ELR (cell line): ENCODE measurements at places on chromosomes 4 and X.

GRCh38 chrX:74509989-74510388 is 88.7 kb downstream of the SLC16A2 start:
- no peak for DNase-seq

GRCh38 chr4:163343604-163344146 is at the start of gene NPY5R:
Gene NPY5R (plus strand): TSS chr4:163343892. CDS start chr4:163350274, 6,382 bp downstream.
- no peak for DNase-seq

DNA sequence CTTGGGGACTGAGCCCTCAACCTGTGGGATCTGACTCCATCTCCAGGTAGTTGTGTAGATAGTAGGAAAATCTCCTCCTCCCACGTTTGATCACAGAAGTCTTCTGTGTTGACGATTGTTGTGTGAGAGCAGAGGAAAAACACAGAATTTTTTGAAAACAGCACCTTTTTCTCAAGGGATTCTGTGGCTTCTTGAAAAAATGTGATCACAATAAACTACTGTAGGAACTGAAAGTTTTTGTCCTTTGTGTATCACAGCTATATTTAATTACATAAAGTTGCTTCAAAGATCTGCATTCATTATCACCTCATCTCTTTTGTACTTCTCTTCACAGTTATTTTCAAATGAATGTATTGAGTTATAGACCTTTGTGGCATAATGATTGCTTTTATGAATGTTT is 85.1 kb downstream of the AFF1 start:
- DNase-seq, result no peak

- no peak for DNase-seq
Measured at GRCh38 chrX:13478740-13479451, 90.5 kb upstream of the EGFL6 start.

GRCh38 chrX:9878146-9878820 is 88.9 kb upstream of the CLDN34 start:
- DNase-seq, result peak; percentile 24

DNA sequence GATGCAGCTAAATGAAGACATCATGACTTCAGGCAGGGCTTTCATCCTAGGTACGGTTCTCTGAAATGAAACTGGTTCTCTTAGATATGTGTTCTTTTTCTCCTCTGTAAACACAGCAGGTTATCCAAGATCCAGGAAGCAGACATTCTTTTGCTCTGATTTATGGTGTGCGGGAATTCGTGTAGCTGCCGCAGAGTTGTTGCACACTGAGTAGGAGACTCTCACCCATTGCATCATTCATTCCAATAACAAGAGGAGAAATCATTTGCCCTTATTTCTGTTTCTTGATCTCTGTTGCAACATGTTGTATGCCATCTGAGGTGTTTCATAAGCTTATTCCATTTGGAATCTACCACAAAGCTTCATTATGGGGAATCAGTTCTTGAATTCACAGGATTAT is 133.6 kb upstream of the VCX2 start:
- no peak for DNase-seq

DNA sequence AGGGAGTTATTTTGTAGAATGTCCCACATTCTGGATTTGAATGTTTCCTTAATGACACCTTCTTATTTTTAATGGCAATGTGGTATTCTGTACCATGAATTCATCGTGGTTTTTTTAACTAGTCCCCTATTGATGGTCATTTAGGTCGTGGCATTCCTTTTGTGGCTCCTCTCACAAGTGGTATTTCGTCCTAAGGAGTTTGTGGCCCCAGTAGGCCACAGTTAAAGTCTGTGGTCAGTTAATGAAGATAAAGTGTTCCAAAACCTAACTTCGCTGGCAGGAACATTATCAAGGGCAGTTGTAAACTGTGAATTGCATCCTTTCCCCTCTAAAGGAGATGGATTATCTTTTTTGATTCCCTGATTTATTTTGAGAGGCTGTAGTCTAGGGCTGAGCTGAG is 133.2 kb downstream of the TMEM164 start:
- no peak for DNase-seq

DNA sequence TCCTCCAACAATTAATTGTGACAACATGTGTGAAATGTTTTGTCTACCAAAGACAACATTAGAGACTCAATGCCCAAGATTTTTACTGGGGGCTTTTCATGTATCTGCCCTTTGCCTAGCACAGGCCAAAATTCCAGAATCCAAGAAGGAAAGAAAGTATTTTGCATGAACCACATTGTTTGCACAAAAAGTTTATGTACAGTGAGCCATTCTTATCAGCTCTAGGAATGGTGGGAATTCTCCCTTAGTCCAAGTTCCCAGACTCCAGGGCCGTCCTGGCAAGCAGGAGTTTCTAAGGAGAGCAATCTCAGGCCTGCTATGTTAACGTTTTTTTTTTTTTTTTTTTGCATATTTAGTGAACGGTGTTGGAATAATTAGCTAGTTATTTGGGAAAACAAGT is 21.6 kb downstream of the GPRASP1 start:
- DNase-seq, result no peak

- no peak for DNase-seq
Measured at GRCh38 chr4:8141935-8142334, 16.7 kb downstream of the ABLIM2 start.

- peak; percentile 5 for DNase-seq
Measured at GRCh38 chr4:40040908-40041307, 15.7 kb upstream of the N4BP2 start.

DNA sequence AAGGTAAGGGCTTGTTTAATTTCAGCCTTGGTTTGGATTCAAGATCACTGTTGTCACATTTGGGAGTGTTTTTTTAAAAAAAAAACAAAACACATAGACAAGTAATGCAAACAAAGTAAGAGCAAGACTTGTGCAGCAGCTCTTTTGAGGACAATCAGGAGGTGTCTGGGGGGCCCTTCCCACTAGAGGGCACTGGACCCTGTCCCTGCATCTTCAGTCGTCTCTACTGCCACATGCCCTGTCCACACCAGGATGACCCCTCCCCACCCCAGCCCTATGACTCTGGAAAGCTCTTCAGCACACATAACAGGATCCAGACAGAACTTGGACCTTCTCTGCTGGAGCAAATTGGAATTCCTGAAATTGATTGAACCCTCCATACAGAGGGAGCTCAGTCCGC is 71.0 kb downstream of the USP46 start:
- peak; percentile 36 for DNase-seq

DNA sequence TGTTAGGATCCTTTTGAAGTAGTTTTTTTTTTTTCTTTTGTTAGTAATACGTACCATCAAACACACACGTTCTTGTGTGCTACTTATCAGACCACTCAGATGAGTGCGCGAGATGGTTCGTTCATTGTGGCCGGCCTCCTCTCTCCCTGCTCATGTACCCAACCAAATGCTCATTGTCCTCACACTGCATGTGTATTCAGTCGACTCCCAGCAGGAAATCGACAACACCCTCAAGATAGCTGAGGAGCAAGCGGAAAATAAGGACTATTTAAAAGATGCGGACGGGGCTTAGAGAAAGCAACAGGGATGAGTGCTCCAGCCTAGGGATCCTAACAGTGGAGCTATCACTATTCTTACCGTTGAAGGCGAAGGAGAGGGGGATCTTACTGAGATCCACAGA is 72.9 kb upstream of the GUCY1A1 start:
- no peak for DNase-seq

GRCh38 chr4:129138810-129139496 is 43.0 kb downstream of the C4orf33 start:
- peak; percentile 4 for DNase-seq

- peak; percentile 67 for DNase-seq
Measured at GRCh38 chr4:23956601-23957364, 66.9 kb upstream of the PPARGC1A start.

DNA sequence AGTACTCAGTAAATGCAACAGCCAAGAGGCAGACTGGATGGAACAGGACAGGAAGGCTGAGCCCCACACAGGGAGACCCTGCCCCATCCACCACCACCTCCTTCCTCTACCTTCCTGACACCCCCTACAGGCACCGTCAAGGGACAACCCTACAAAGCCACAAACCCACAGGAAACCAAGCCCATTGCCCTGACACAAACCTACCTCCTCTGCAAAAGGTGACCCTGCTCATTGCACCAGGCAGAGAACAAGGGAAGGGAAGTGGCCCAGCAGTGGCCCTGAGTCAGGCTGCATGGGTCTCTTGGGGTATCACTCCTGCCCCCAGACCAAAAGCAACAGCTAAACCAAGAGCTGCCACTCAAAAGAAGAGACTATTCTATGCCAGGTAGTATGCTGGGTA is 21.0 kb downstream of the JAKMIP1 start:
- no peak for DNase-seq

DNA sequence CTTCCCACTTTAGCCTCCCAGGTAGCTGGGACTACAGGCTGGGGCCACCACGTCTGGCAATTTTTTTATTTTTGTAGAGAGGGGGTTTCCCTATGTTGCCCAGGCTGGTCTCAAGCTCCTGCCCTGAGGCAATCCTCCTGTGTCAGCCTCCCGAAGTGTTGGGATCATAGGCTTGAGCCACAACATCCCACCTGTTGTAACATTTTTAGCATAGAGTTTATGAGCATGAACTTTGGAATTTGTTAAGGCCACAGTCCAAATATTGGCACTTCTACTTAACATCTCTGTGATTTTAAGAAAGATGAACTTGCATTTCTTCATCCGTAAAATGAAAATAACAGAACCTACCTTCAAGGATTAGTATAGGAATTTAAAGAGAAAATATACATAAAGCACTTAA is 445.6 kb downstream of the IQCM start:
- no peak for DNase-seq

- peak; percentile 22 for DNase-seq
Measured at GRCh38 chr4:37715889-37716402, 29.8 kb upstream of the RELL1 start.

DNA sequence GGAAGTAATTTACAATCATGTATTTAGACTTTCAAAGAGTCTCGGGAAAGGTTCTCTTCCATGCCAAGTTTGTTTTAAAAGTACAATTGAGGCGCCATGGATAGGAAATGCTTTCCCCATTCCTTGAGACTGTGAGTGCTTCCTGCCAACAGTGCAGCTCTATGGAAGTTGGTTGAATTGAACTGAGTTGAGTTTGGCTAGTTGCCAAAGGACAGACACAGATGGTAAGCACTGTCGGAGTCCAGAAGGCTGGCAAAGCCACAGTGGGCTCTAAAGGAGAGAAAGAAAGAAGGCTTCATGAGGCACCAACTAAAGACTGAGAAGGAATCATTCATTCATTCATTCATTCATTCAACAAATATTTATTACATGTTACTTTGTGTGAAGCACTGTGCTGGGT is 4.3 kb upstream of the KCNE5 start:
- no peak for DNase-seq

- no peak for DNase-seq
Measured at GRCh38 chr4:16817286-16817685, 81.2 kb downstream of the LDB2 start.

DNA sequence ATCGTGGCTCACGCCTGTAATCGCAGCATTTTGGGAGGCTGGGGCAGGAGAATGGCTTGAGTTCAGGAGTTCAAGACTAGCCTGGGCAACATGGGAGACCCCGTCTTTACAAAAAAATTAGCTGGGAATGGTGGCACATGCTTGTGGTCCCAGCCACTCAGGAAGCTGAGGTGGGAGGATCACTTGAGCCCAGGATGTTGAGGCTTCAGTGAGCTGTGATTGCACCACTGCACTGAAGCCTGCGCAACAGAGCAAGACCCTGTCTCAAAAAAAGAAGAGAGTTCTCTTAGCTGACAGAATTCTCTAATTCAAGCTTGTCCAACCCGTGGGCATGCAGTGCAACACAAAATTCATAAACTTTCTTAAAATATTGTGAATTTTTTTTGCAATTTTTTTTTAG is 95.6 kb upstream of the CBR4 start:
- no peak for DNase-seq

GRCh38 chr4:122718281-122718680 is 14.2 kb upstream of the BBS12 start:
- DNase-seq, result no peak

DNA sequence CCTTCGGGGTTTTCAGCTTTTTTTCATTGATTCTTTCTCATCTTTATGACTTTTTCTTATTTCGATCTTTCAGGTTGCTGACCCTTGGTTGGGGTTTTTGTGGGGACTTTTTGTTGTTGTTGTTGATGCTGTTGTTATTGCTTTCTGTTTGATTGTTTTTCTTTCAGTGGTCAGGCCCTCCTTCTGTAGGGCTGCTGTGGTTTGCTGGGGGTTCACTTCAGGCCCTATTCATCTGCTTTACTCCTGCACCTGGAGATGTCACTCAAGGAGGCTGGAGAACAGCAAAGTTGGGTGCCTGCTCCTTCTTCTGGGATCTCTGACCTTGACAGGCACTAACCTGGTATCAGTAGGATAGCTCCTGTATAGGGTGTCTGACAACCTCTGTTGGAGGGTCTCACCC is 39.9 kb upstream of the PCDH18 start:
- DNase-seq, result no peak

- DNase-seq, result no peak
Measured at GRCh38 chr4:73589887-73590801, 30.1 kb downstream of the RASSF6 start.

DNA sequence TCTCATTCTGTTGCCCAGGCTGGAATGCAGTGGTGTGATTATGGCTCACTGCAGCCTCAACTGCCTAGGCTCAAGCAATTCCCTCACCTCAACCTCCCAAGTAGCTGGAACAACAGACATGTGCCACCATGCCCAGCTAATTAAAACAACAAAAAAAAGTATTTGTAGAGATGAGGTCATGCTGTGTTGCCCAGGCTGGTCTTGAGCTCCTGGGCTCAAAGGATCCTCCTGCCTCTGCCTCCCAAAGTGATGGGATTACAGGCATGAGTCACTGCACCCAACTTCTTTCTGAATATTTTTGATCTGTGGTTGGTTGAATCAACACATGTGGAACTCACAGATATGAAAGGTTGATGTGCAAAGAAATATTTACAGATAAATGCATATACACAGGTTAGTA is 18.5 kb upstream of the SEPTIN11 start:
- peak; percentile 17 for DNase-seq
